ENCODE measurements at places on chromosomes 11 and 22.

GRCh38 chr11:10655227-10655626, 38.3 kb downstream of the IRAG1 start:
- no peak for DNase-seq

DNA sequence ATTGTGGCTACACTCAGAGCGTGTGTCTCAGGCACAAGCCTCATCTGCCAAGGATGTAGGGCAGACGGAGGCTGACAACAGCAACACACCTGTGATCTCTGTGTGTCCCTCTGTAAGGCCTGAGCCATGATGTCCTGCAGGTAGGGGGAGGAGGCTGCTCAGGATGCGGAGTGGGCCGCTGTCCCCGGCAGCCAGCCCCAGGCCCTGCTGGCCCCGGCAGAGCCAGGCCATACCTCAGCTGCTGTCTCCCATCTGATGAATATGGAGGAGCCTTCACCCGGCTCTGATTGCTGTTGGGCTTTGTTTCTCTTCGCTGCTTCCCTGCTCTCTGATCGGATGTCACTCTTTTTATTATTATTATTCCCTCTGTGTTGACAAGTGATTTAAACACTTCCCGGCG, 83.6 kb upstream of the NCAM1 start:
- no peak for DNase-seq

- DNase-seq, result no peak
Measured at GRCh38 chr11:79852176-79852575, 411.3 kb upstream of the TENM4 start.

GRCh38 chr11:18245396-18245795, 3.1 kb downstream of the SAA2 start:
- DNase-seq, result no peak

DNA sequence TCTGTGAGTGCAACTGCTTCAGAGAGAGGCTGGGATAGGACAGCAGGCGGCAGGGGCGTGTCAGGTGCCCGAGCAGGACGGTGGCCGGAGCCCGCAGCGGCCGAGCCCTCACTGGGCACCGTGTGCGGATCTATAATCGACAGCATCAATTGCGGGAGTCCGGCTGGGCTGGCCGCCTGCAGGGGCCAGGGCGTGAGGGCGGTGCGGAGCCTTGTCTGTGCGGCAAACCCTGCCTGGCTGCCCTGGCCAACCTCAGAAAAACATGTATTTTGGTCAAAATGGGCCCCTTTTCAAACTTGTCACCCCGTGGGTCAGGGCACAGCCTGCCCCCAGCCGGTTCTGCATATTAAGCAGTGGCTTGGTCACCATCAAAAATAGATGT, 91.3 kb upstream of the KCNQ1OT1 start:
- no peak for DNase-seq

GRCh38 chr11:32839308-32839707, 9.6 kb downstream of the PRRG4 start:
- DNase-seq, result no peak

GRCh38 chr11:45105233-45105983, 41.0 kb upstream of the PRDM11 start:
- no peak for DNase-seq

GRCh38 chr22:43401233-43401632, 10.6 kb upstream of the MPPED1 start:
- no peak for DNase-seq

Measured in AG09309 (cell line).